ENCODE measurements at places on chromosomes 2 and 18.

DNA sequence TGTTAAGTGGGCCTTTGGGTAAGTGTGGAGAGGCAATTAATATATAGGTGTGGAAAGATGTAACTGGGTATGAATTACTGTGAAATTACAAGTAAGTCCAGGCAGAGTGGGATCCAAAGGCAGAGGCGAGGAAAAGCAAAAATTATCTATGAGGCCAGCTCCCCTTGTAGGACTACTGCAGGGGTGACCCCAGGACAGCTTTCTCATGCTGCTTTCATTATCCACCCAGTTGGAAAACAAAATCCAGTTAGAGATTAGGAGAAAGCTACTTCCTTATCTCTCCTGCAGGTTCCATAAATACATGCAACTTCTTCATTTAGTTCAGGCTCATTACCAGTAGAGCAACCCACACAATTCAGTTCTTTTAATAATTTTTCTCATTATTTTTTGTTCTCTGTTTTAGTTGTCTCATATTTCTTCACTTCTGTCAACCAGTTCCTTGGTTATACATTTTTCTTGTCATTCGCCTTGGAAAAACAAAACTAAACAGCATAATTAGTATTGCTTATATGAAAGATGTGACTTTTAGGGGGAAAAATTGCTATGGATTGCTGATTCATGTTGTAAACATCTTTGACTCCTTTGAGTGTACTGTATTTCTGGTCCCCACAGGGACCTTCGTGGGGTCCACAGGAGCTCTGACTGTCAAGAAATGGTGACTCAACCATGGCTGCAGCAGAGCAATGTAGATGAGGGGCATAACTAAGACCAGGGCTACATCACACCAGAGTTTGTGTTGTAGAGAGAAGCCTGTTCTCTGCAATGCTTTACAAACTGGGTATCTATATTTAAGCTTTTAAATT, 110.4 kb upstream of the PARD3B start:
- DNase-seq: no peak

- no peak for DNase-seq
Measured at GRCh38 chr18:55485666-55486065, 102.3 kb downstream of the TCF4 start.

DNA sequence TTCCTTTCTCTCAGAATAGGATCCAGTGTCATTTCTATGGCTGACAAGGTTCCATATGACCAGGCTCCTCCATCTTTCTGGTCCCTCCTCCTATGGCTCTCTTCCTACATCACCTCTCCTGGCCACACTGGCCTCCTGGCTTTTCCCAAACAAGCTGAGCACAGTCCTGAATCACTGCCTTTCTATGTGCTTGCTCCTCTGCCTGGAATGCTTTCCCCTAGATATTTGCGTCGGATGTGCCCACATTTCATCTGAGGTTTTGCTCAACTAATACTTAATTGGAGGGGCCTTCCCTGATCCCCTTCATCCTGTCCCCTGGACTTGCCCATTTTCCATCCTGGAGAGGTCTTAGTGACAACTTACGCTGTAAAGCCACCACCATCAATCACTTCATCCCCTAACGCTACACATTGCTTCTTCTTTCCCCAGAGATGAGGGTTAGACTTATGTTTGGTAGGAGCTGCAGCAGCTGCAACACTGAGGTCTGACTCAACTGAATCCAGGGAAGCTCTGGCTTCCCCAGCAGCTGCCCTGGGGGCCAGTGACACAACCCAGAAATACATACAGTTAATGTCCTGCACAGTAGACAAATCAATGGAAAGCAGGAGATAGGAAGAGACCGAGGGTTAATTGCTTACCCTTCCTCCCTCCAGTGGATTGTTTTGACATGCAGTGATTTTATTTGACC, 42.9 kb downstream of the QPCT start:
- DNase-seq: no peak

DNA sequence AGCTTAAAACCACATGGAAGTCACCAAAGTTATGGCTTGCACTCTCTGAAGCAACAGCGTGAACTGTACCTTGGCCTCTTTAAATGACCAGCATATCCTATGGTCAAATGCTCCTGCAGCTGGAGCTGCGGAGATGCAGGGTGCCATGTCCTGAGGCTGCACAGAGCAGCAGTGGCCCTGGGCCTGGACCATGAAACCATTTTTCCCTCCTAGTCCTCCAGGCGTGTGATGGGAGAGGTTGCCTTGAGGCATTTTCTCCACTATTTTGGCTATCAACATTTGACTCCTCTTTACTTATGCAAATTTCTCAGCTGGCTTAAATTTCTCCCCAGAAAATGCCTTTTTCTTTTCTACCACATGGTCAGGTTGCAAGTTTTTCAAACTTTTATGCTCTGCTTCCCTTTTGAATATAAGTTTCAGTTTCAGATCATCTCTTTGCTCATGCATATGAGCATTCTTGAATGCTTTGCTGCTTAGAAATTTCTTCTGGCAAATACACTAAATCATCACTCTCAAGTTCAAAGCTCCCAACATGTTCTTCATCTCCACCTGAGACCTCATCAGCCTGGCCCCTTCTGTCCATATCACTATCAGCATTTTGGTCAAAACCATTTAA, 82.9 kb upstream of the TMEFF2 start:
- DNase-seq: no peak

- no peak for DNase-seq
Measured at GRCh38 chr2:143823296-143823695, 694.1 kb downstream of the ARHGAP15 start.

- peak; percentile 25 for DNase-seq
Measured at GRCh38 chr2:233450864-233451575, 96.7 kb downstream of the DGKD start.

GRCh38 chr18:14908541-14908940, 160.6 kb downstream of the ANKRD30B start:
- DNase-seq: no peak

DNA sequence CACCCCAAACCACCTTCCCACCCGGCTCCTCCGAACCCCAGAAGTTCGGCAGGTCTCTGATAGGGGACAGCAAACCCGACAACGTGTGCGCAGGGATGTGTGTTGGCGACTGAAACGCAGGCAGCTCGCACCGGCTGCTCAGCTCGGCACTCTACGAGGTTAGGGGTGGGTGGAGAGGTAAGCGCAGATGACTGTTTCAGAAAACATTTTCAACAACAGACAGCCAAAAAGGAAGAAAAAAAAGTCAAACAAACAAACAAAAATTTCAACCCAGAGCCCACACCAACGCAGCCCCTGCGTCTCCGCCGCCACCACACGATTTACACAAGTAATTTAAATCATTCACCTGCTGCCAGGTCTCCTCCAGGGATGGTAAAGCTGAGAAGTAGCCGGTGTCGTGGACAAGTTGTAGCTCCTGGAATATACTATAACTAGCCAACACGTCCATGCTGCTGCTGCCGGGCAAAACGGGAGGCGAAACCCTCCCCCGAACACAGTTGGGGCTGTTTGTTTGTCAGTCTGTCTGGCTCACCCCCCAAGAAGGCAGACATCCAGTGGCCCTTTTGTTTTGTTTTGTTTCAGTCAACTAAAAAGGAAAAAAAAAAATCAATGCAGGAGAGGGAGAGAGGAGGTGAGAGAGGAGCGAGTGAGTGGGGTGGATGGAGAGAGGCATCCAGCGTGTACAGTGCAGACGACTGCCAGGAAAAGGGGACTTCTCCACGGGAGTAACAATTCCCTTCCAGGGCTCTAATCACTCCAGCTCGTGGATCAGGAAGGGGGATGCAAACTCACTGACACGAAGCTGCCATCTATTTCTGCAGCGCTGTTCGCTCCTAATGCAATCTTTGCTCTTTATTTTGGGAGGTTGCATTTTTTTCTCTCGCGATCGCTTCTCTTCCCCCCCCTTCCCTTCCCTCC, at the start of gene KLF7:
Gene KLF7 (minus strand): TSS at position 828 of the 918 bp plus-strand sequence. CDS start 380 bp downstream, at position 448.
- DNase-seq: peak; percentile 67

DNA sequence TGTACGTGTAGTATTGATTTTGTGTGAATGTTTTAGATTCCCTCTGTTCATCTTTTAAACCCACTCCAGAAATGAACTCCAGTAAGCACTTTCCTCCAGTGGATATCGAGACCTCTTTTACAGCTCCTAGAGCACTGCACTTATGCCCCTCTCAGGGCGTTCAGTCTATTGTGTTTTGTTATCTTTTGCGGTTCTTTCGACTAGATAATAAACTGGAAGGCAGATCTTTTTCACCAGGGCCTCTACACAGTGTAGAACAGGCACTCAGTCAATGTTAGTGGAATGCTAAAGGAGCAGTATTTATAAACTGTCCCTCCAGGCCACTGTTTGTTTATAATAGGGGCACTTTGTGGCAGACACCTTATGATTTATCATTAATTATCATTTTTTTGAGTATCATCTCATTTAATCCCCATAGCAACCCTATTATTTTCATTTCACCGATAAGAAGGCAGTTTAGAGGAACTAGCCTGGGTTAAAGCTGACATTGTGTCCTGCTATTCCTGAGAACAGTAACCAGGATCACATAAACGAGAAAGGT, 742 bp upstream of the SOS1 start:
- no peak for DNase-seq

GRCh38 chr2:179726461-179727180, 134.8 kb downstream of the ZNF385B start:
- no peak for DNase-seq

- no peak for DNase-seq
Measured at GRCh38 chr2:98775146-98775986, 44.4 kb upstream of the MGAT4A start.

- no peak for DNase-seq
Measured at GRCh38 chr2:137493261-137493660, 471.0 kb upstream of the HNMT start.

DNA sequence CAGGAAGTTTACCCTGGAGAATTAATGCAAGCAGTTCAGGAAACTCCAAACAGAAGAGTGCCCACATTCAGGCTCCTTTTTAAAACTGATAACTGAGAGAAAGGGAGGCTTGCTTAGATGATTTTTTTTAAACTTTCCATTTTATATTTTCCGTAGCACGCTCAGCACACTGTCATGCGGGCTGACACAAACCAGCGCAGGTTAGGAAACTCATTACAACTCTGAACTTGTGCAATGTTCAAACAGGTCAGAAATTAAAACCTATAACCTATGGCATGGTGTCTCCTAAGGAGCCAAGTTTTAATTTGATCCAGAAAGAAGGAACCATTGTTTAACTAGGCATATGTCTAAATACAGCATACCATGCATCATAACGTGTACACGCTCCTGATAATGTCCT, 117.7 kb upstream of the SMIM21 start:
- no peak for DNase-seq

DNA sequence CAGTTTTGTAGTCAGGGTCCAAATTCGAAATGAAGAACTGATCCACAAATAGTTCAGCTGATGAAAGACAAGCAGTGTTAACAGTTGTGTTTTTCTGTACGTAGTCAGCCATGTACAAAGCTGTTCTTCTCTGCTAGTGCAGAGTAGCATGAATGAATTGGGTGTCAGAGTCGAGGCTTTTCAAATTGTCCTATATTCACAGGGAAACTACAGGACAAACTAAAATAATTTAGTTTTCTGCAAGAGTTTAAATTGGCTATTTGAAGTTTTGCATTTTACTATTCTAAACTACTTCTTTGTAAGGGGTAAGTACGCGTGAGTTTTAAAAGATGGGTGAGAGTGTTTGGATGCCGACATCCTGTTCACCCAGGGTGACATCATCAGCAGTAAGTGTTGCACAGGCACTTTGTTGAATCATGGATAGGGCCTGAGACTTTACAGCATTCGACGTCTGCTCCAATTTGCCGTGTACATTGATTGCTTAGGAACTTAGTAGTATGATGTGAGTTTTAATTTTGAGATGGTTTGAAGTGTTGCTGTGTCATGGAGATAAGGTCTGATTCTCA, 147.2 kb upstream of the NFATC1 start:
- DNase-seq: no peak

DNA sequence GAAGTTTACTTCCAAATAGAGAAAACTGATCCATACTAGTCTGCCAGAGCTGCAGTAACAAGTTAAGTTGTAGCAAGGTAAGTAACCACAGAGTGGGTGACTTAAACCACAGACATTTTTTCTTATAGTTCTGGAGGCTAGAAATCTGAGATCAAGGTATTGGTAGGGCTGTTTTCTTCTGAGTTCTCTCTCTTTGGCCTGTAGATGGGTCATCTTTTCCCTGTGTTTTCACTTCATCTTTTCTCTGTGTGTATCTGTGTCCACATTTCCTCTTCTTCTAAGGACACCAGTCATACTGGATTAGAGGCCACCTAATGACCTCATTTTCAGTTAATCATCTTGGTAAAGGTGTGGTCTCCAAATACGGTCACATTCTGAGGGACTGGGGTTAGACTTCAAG, 142.9 kb upstream of the MEX3C start:
- DNase-seq: no peak

- no peak for DNase-seq
Measured at GRCh38 chr2:220628252-220628651, 943.9 kb downstream of the EPHA4 start.

DNA sequence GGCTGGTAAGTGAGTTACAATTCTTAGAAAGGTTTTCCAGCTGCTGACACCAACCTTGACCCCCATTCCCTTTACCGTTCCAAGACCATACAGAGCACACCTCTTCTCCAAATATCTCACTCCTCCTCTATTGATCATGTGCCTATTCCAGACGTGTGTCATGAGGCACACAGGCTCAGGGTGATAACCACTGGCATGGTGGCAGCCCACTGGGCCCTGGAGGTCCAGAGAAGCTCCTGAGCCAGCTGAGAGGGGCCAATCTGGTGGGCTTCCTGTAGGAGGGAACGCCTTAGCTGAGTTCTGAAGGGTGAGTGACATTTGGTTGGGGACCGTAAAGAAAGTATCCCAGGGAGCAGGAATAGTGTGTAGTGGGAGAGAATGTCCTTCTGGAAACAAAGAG, 28.3 kb downstream of the ZAP70 start:
- no peak for DNase-seq

DNA sequence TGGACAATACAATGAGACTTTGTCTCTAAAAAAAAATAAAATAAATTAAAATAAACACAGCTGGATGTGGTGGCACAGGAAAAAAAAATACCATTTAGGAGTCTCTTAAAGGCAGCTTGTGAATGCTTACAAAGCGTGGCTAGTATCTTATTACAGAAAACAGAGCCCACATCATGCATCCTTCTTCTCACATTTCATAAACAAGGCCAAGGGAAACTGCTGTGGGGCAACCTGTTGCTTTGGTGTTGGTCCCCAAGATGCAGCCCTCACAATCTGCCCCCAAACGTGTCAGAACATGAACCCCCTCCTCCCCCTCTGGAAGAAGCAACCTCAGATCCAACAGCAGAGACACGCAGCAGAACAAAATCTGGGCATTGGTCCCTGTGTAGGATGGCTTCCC, 2.6 kb downstream of the SLC14A1 start:
- no peak for DNase-seq

- no peak for DNase-seq
Measured at GRCh38 chr18:3256693-3257626, 5.0 kb upstream of the MYL12B start.

- DNase-seq: no peak
Measured at GRCh38 chr2:2041256-2041824, 289.7 kb downstream of the MYT1L start.

All from lower lobe of right lung (tissue), 2 donors.